ENCODE measurements at places on chromosomes 2 and 18.
A peak's percentile ranks its signal among the peaks of the same experiment; 100 is the strongest.

DNA sequence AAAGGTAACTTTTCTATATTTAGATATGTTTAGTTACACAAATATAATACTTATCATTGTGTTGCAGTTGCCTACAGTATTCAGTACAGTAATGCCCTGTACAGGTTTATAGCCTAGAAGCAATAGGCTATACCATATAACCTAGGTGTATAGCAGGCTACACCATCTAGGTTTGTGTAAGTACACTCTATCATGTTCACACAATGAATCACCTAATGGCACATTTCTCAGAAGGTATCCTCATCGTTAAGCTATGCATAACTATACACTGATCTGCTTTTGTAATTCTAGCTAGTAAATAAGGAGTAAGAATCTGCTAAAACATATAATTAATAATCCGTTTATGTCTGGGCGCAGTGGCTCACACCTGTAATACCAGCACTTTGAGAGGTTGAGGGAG lies 102.1 kb downstream of the COMMD1 start:
- no peak for DNase-seq

DNA sequence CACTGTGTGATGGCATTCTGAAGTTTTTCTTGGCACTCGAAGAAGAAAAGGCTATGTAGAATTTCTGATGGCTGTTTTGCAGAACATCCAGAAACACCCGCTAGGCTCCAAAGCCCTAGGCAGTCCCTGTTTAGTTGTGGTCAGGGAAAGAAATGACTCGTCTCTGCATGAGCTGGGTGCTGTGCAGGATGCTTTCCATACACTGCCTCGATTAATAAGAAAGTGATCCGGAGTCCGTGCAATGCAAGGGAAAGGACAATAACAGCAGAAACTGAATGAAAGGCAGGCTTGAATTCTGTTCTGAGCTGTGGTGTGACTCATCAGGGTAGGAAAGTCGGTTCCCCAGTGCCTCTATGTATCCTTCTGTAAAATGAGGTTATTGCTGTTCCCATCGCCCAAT lies 18.7 kb downstream of the MAPRE3 start:
- DNase-seq, result no peak

DNA sequence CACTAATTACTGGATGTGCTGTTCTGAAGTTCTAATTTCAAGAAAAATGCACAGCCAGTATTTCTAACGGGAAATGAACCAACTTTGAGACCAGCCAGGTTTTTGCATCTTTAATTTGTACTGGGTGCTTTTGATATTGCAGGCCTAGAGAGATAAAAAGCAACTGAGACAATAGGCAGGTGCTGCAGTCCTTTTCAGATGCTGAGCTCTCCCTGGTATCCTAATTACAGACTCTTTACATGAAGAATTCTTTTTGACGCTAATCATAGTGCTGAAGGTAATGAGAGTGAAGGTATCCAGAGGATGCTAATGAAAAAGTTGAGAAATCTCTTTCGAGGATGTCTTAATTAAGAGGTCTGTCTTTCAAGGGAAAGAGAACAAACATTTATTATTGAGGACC lies 85.1 kb downstream of the SERPINB8 start:
- DNase-seq, result no peak

DNA sequence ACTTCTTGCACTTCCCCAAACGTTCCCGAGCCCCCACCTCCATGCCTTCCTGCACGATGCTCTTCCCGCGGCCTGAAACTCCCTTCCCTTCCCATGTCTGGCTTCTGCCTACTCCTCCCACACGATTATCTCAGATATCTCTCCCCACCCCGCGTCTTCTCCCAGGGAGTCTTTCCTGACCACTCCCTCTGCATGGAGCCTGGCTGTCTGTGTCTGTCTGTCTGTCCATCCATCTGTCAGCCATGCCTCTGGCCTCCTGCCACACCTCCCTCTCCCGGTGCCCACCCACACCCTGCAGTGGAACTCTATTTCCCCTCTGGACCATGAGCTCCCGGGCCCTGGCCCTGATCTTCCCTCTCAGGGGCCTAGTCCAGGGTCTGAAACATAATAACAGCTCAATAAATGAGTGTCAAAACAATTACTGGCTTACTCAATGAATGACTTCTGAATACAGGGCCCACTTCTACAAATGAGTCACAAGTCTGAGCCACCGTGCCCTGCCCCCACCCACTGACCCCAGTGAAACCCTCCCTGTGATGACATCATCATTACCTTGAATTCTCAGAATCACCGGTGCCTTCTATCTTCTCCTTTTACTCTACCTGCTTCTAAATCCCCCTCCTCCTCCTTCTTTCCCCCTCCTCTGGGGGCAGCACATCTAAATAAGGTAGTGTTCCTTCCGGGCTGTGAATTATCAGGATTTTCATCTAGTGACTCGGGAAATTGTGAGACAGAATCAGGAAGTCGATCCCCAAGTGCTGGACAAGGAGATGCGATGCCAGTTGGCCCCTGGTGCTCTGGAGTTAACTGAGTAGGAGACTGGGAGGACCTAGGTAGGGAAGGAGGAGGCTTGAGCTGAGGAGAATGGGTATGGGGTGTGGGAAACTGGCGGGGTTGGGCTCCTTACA lies 46.1 kb upstream of the PLB1 start:
- peak; percentile 36 for DNase-seq

- no peak for DNase-seq
Observed at GRCh38 chr2:146985753-146986152, 859.1 kb upstream of the ACVR2A start.

GRCh38 chr2:48733067-48733503 lies 22.4 kb downstream of the LHCGR start:
- DNase-seq, result no peak

GRCh38 chr2:29563697-29564096 lies 357.7 kb downstream of the ALK start:
- DNase-seq, result no peak

GRCh38 chr18:63284173-63284799 lies 35.3 kb downstream of the BCL2 start:
- no peak for DNase-seq

DNA sequence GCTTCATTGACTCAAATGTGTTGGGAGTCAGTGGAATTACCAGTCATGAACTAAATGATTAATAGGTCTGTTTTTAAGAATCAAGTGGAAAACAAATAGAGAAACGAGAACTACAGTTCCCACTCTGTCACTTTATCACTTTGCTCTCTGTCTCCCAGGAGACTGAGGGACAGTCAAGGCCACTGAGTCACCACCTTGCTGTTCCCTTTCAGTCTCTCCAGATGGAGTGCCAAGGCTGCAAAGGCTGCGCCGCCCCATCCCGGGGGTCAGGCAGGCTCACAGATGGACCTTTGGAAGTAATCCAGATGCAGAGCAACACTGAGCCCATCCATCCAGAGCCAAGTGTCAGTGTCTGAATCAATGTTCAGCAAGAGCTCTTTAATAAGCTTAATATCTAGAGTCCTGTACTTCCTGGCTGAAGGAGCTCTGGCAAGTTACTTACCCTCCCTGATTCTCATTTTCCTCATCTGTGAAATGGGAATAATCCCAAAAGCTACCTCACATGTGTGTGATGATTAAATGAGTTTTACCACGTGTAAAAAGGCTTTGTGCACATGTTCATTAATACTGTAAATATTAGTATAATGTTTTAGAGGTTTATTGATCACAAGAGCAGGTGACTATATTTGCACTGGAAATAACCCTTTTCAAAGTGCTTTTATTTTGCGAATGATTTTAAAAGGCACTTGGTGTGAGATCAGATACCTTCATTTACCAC lies 43.0 kb upstream of the EFEMP1 start:
- no peak for DNase-seq

DNA sequence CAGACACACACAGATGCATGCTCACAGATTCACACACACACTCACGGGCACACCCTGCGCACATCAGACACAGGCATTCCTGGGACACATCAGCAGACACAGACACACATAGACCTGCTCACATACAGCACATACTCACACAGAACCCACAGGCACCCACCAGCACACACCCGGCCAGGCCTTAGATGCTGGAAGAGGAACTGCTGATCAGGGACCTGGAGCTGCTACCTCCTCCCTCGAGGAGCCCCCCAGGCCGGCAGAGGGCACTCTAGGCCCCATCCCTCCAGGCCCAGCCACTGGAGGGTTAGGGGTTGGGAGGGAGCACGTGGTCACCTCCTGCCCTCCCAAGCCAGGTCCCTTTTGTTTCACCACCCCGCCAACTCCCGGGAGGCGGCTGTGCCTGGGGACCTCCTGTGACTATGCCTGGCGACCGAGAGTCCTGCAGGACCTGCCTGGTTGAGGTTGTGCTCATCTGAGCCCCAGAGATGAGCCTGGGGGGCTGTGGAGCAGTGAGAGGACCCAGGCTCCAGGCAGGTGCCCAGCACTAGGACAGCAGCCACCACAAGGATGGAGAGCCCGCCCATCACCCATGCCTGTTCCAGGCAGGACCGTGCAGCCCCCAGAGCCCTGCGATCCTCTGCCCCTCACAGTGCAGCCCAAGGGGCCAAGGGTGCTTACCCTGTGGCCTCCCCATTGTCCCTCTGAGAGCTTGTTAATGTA lies 21.0 kb upstream of the PTMA start:
- DNase-seq, result peak; percentile 22

GRCh38 chr2:23565814-23566213 lies 180.8 kb downstream of the KLHL29 start:
- DNase-seq, result no peak

- DNase-seq, result no peak
Observed at GRCh38 chr2:137525641-137526190, 438.6 kb upstream of the HNMT start.

GRCh38 chr18:26183395-26184112 lies 42.7 kb upstream of the TAF4B start:
- DNase-seq, result no peak

DNA sequence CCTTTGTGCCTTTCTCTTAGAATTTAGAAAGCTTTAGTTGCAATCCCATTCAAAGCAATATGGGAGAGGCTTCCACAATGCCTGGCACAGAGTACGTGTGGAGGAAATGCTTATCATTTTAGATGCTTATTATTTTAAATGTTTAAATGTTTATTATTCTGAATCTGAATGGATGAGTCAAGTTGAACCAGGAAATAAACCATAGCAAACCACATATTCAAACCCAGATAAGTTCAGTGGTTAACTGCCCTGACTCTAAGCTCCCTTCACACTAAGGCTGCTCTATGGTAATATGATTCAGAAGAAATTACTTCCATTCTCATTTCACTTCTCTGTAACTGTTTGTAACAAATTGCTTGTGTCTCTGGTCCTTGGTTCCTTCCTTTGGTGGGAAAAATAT lies 5.2 kb upstream of the PPP4R1 start:
- no peak for DNase-seq

GRCh38 chr2:164899121-164899520 lies 56.2 kb downstream of the SLC38A11 start:
- no peak for DNase-seq

DNA sequence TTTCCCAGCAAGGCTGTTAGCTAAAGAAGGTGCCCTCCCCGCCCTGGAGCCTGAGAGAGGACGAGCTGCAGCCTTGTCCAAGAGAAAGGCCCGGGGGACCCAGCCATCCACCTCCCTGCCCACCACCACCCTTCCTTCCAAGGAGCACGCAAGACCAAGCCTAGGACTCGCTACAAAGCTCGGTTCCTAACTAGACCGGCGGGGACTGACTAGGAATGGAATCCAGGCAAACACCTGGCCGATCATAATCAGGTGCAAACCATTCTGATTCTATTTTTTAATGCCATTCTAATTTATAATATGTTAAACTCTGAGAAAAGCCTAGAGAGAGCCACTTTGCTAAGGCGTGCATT lies 19.7 kb upstream of the TUBB6 start:
- DNase-seq, result no peak

DNA sequence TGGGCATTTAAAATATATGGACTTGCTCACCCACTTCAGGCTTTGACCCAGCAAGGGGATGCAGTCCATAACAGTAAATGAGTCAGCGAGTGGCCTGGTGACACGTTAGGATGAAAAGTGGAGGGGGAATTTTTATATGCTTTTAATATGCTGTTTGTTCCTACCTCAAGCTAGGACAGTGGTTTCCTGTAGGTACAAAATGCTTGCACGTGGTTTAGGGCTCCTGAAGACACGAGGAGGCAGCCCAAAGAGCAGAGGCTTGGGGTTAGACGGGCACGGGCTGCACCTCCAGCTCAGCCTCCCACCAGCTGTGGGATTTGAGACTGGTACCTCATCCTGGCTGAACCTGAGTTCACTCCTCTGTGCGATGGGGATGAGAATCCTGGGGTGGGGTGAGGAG lies 306.2 kb upstream of the CXCR4 start:
- DNase-seq, result no peak

DNA sequence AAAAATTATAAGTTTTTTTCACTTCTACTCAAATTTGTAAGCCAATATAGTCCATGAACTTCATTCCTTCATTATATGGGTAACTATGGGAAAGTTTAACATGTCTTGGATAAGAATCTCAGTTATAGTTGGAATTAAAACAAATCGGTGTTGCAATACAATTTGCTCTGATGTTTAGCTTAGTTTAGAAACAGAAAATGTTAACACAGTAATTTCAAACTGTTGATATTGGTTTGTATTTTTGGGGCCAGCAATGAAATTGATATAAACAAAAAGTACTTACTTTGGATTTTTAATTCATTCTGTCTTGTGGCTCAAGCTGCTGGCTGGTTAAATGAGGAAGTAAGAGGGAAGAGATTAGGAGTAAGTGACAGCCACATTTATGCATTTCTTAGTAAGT lies 368.5 kb upstream of the NT5C1B start:
- no peak for DNase-seq

- no peak for DNase-seq
Observed at GRCh38 chr18:72102412-72102811, 441.7 kb downstream of the CBLN2 start.
